ENCODE measurements at places on chromosomes 7 and 10. TPM values are rescaled to one million over a fixed set of nuclear protein-coding genes. Genes with fewer than 3 reads are reported as not detected.

NEUROG3 gene
- 1.9 TPM for total RNA-seq

- H3K27me3 ChIP-seq: no peaks in the 10 kb centered on the region
- no peak overlapping the region for H3K27ac ChIP-seq
- H3K4me1 ChIP-seq: peaks cover 3% of the 10 kb centered on the region
- no peaks in the 10 kb centered on the region for H3K36me3 ChIP-seq
- DNase-seq: no peak
These were observed 123.6 kb upstream of the CHST15 start for GRCh38 chr10:124217031-124217430.

GRCh38 chr7:39317107-39317506 lies 249.1 kb upstream of the YAE1 start:
- no peaks in the 10 kb centered on the region for H3K4me1 ChIP-seq
- no peak for DNase-seq
- H3K27me3 ChIP-seq: no peaks in the 10 kb centered on the region
- no peaks in the 10 kb centered on the region for H3K36me3 ChIP-seq

UTF1 gene
- total RNA-seq: not detected

PROSER2 gene
- 14.9 TPM for total RNA-seq

- no peaks in the 10 kb centered on the region for H3K27me3 ChIP-seq
- no peak overlapping the region for H3K27ac ChIP-seq
- no peak for DNase-seq
- H3K4me1 ChIP-seq: no peaks in the 10 kb centered on the region
These were observed 5.3 kb downstream of the FAM24A start for GRCh38 chr10:122915700-122916099.

MCM10 gene
- total RNA-seq: 0.54 TPM

GRCh38 chr7:27947586-27948278 lies 207.8 kb downstream of the TAX1BP1 start:
- no peaks in the 10 kb centered on the region for H3K4me1 ChIP-seq
- H3K36me3 ChIP-seq: no peaks in the 10 kb centered on the region
- H3K27ac ChIP-seq: no peak overlapping the region
- no peak overlapping the region for H3K4me3 ChIP-seq
- H3K27me3 ChIP-seq: no peaks in the 10 kb centered on the region

DNA sequence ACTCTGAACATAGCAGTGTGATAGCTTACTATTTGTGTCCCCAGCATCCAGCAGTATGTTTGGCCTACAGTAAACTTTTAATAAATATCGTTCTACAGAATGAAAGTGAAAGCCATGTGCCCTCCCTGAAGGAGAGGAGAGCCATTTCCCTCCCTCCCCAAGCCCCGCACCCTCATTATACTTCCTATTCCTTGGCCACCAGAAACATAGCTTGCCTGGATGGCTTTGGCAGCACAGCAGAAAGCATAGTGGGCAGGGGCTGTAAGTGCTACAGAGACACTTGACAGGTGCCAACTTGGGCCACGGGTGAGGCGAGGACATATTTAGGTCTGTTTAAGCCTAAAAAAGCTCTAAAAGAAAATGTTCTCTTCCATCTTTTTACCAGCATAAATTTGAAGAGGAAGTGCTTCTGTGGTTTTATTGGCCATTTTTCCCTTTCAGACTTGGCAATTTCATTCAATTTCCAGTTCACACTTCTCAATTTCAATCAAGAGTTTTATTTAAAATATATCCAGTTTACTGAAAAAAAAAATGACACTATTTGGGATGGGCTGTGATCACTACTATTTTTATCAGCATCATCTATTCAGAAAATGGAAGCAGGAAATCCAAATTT lies 12.7 kb downstream of the HHEX start:
- H3K4me3 ChIP-seq: peak overlapping the region; percentile 7
- H3K27me3 ChIP-seq: no peaks in the 10 kb centered on the region
- peaks cover 28% of the 10 kb centered on the region for H3K4me1 ChIP-seq
- no peak overlapping the region for H3K27ac ChIP-seq
- DNase-seq: peak; percentile 51
- no peaks in the 10 kb centered on the region for H3K36me3 ChIP-seq

DNA sequence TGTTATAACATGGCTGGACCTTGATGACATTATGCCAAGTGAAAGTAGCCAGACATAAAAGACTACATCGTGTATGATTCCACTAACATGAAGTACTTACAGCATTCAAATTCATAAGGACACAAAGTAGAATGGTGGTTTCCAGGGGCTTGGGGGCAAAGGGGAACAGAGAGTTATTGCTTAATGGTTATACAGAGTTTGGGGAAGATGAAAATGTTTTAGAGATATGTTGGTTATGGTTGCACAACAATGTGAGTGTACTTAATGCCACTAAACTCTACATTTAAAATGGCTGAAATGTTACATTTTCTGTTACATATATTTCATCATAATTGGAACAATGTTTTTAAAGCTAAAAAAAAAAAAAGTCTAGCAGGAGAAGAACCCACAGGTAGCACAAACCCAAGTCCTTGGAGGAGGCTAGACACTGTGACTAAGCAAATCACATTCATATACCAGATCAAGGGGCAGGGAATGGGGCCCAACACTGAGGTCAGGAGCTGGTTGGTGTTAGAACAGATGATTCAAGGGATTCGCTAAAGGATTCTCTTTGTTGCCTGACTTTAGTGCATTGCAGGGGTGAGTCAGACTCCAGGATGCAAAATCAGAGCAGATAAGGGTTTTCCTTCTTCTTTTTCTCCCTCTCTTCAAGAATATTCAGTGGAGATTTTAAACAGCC lies 25.1 kb upstream of the AOAH start:
- H3K4me3 ChIP-seq: no peak overlapping the region
- H3K27ac ChIP-seq: no peak overlapping the region
- H3K36me3 ChIP-seq: no peaks in the 10 kb centered on the region
- H3K27me3 ChIP-seq: no peaks in the 10 kb centered on the region
- no peaks in the 10 kb centered on the region for H3K4me1 ChIP-seq

DNA sequence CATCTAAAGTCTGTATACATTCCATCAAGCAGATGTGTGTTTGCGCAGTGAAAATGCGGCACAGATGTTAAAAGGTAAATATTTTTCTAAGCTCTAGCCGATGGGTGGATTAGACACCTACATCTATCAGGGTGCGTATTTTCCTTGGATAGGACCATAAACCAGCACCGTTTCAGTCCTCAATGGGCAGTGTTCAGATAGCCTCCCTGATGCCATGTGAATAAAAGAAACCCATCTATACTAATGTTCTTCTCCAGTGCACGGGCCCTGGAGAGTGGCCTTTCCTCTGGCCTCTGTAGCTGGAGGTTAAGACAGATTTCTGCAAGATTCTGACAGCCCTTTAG lies 103.5 kb downstream of the PARP12 start:
- DNase-seq: no peak
- H3K4me1 ChIP-seq: no peaks in the 10 kb centered on the region
- H3K27me3 ChIP-seq: no peaks in the 10 kb centered on the region
- no peaks in the 10 kb centered on the region for H3K36me3 ChIP-seq

DNA sequence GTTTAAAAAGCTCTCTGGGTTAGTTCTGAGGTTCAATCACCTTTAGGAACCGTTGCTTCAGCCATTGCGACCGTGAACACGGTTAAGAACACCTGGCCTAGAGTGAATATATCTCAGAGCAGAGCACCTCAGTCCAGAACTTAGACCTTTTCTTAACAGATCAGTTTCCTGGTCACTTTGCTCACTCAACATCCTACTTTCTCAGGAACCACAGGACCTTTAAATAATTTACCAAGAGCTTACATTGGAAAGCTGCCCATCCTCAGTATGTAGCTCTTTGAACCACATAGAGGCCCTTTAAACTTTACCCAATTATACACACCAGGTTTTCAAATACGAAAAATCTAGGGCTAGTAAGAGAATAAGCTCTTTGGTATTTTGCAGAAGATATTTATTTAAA lies 153.2 kb downstream of the NRBF2 start:
- no peak overlapping the region for H3K4me3 ChIP-seq
- H3K4me1 ChIP-seq: peaks cover 5% of the 10 kb centered on the region
- no peaks in the 10 kb centered on the region for H3K36me3 ChIP-seq

DNA sequence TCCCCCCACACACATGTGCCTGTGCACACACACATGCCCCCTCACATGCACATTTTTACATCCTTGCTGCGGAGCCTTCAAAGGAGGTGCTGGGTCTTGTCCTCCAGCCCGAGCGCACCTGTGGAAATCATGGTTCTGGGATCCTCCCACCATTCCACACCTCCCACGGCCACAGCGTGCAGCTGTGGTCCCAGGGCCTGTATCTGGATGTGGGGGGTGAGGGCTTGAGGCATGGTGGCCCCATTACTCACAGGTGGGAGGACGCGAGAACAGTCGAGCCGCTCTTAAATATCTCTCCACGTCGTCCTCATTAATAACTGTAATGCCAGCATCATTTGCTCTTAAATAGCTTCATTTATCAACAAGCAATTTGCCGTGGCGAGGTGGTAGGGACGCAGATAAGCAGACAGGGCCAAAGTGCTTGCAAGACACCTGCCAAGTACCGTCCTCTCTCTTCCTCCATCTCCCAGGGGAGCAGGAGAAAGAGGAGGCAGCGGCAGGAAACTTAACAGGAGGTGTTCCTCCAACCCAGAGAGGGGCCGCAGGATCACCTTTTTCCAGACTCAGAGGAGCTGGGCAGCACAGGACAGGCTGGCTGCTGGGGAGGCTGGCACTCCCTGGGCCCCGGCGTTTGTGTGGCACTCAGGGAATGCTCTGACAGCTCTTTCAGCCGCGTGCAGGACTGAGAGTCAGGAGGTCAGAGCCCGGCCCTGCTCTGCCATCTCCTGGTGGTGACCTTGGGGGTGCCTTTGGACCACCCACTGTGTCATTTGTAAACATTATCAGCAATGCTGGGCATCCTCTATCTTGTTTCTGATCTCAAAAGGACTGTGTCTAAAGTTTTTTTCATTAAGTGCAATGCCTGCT lies 87.4 kb downstream of the CDH23 start:
- no peaks in the 10 kb centered on the region for H3K36me3 ChIP-seq
- no peaks in the 10 kb centered on the region for H3K27me3 ChIP-seq
- no peak overlapping the region for H3K27ac ChIP-seq
- DNase-seq: no peak
- H3K4me3 ChIP-seq: no peak overlapping the region
- no peaks in the 10 kb centered on the region for H3K4me1 ChIP-seq

SLC18A2 gene
- total RNA-seq: 0.13 TPM

GRCh38 chr7:131909151-131909768 lies 352.8 kb upstream of the PODXL start:
- peak; percentile 6 for DNase-seq
- H3K4me3 ChIP-seq: no peak overlapping the region
- H3K4me1 ChIP-seq: no peaks in the 10 kb centered on the region
- peaks cover 3% of the 10 kb centered on the region for H3K27me3 ChIP-seq
- H3K27ac ChIP-seq: no peak overlapping the region

ABLIM1 gene
- 384 TPM for total RNA-seq

DNA sequence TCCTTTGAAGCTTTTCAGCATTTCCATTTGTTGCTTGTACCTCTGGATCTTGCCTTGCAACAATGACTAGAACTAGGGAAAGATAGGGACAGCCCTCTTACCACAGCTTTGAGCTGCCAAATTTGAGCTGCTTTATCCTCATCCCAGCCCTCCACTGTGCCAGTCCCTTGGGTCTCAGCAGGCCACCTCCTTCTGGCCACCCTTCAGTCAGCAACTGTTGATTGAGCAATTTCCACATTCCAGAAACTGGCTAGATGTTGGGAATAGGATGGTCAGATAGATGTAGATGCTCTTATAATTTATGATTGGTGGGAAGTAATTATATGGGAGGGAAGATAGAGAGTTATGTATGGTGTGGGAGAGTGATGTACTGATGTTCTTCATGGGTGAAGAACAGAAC lies 100.1 kb downstream of the ST7 start:
- no peaks in the 10 kb centered on the region for H3K27me3 ChIP-seq
- no peaks in the 10 kb centered on the region for H3K4me1 ChIP-seq
- no peak for DNase-seq
- no peak overlapping the region for H3K27ac ChIP-seq

GRCh38 chr7:69691327-69691726 lies 93.1 kb downstream of the AUTS2 start:
- H3K36me3 ChIP-seq: no peaks in the 10 kb centered on the region
- H3K4me1 ChIP-seq: no peaks in the 10 kb centered on the region
- no peak overlapping the region for H3K27ac ChIP-seq

DNA sequence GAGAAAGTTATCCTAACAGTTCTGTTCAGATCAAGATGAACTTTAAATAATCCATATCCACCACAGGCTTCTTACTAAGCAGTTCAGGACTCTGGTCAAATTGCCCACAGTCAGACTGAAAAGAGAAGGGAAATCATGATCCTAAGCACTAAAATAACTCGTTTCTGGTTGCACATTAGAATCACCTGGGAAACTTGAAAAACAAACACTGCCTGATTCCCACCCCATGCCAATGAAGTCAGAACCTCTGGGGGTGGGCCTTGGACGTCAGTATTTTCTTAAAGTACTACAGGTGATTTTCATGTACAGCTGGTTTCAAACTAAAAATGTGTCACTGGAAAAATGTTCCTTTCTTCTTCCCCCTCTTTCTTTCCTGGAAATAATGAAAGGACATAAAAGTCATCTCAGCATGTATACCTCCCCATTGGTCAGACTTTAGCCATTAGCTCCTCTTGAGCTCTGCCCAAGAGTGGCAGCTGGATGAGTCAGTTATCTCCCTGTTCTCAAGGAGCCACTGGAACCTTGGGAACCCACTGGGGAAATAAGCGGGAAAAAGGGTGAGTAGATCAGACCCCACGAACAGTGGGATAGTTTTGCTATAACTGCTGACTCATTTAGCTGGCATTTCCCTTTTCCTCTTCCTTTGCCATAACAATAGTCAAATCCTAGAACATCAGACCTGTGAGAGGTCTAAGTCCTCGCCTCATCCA lies 75.3 kb upstream of the IL6 start:
- peak; percentile 9 for DNase-seq
- H3K27me3 ChIP-seq: no peaks in the 10 kb centered on the region
- H3K4me3 ChIP-seq: no peak overlapping the region
- no peak overlapping the region for H3K27ac ChIP-seq

TRIM8 gene
- total RNA-seq: 138 TPM

- no peak overlapping the region for H3K4me3 ChIP-seq
- H3K27ac ChIP-seq: no peak overlapping the region
- DNase-seq: no peak
- H3K4me1 ChIP-seq: peaks cover 3% of the 10 kb centered on the region
- no peaks in the 10 kb centered on the region for H3K36me3 ChIP-seq
These were observed 71.8 kb upstream of the PIK3CG start for GRCh38 chr7:106793015-106793975.

DNA sequence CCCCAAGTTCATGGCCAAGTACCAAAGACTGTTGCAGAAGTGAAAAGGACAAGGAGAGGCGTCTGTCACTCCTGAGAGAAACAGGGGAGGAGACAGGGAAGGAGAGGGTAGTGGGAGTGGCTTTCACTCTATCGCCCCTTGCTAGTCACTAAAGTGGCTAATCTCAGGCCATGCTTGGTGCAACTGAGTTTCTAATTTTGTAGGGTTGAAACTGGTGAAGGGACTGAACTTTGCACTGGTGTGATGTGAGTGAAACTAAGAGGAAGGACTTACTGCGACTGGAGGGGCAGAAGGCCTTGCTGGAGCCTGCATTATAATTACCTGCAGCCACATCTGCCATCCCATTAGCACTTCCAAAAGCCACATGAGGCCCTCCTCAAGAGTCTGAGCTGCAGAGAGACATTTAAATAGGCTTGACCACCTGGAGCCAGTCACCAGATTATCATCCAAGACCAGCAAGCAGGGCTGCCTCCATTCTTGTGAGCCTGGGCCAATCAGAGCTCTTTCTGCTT lies 107.2 kb upstream of the EEPD1 start:
- H3K4me1 ChIP-seq: no peaks in the 10 kb centered on the region
- DNase-seq: no peak
- no peaks in the 10 kb centered on the region for H3K27me3 ChIP-seq

TAS2R5 gene
- 3.8 TPM for total RNA-seq

- H3K27me3 ChIP-seq: no peaks in the 10 kb centered on the region
- no peak overlapping the region for H3K27ac ChIP-seq
- no peak for DNase-seq
- no peak overlapping the region for H3K4me3 ChIP-seq
- H3K4me1 ChIP-seq: no peaks in the 10 kb centered on the region
These were observed 29.1 kb downstream of the SPOCK2 start for GRCh38 chr10:72058989-72059842.

NME8 gene
- total RNA-seq: not detected
